ENCODE measurements at places on chromosomes 4 and X. TPM values are rescaled to one million over a fixed set of nuclear protein-coding genes. Genes with fewer than 3 reads are reported as not detected.
A peak's percentile ranks its signal among the peaks of the same experiment; 100 is the strongest.

DNA sequence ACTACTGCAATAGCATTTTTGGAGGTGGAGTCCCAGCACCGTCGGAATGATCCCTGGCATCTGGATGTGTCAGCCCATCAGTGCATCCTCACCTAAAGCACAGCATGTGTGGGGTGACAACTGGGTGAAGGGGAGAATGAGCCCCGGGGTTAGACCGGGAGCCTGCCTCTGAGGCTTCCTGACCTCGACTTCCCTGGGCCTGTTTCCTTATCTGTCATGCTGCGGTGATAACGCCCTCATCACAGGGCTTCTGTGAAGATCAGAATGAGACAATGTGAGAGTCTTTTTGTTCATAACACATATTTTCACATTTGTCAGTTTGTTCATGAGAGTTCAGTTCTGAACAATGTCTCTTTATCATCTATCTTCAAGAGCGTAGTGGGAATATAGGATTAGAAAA lies 31.1 kb upstream of the PDLIM3 start:
- DNase-seq = no peak
- no peaks in the 10 kb centered on the region for H3K36me3 ChIP-seq
- H3K27me3 ChIP-seq = no peaks in the 10 kb centered on the region
- H3K27ac ChIP-seq = no peak overlapping the region

DNA sequence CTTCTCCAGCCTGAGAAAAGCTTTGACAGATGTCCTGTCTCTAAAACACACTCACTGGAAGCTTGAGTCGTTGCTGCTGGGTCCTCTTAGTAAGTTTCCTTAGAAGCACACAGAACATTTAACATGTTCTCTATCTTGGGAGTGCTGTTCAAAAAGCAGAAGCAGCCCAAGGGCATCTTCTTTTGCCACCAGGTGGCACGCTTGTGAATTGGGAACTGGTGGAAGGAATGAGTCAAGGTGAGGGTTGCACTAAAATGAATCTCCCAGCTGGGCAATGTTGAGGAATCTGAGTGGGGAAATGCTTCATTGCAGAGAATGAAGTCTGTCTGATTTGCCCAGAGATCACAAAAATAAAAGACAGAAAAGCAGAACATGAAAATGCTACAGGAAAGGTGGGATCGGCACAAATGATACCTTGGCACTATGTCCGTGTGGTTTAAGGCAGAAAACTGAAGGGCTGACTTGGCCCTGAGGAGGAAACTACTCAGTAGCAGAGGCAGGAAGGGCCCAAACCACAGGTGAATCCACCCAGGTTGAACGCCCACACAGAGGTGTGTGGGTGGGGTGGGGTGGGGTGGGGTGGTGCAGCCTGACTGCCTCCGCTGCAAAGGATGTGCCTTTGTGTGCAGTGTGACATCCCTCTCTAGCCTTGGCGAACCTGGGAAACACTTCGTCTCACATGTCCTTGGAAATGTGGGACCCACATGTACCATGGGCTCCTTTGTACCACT lies 26.0 kb downstream of the KIT start:
- H3K36me3 ChIP-seq = no peaks in the 10 kb centered on the region
- no peaks in the 10 kb centered on the region for H3K4me1 ChIP-seq

DNA sequence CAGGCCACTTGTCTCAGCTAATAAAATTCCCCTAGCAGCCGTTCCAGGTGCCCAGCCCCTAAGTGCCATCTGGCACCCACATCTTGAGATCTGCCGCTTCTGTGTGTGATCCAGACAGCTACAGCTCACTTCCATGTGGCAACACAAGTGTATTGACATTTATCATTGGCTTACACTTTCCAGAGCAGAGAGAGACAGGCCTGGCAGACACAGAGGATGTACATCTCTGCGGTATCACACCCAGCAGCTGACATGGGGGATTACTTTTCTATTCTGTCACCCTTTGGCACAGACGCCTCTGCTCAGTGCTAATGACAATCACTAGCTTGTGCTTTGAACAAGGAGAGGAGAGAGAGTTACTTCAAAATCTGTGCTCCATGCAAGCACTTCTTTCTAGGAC lies 195.9 kb downstream of the KDR start:
- H3K4me1 ChIP-seq = no peaks in the 10 kb centered on the region
- no peak overlapping the region for H3K27ac ChIP-seq
- H3K4me3 ChIP-seq = no peak overlapping the region
- no peak for DNase-seq
- H3K27me3 ChIP-seq = no peaks in the 10 kb centered on the region

GRCh38 chrX:68822641-68823410 lies 6.0 kb upstream of the EFNB1 start:
- no peak overlapping the region for H3K4me3 ChIP-seq
- H3K27ac ChIP-seq = no peak overlapping the region
- DNase-seq = no peak
- H3K36me3 ChIP-seq = no peaks in the 10 kb centered on the region

GRCh38 chr4:178712486-178712885 lies 1270.2 kb upstream of the AGA start:
- no peaks in the 10 kb centered on the region for H3K27me3 ChIP-seq
- no peaks in the 10 kb centered on the region for H3K36me3 ChIP-seq
- H3K27ac ChIP-seq = no peak overlapping the region
- H3K4me1 ChIP-seq = no peaks in the 10 kb centered on the region
- H3K4me3 ChIP-seq = no peak overlapping the region

The MAGEA1 gene
- total RNA-seq = not detected

DNA sequence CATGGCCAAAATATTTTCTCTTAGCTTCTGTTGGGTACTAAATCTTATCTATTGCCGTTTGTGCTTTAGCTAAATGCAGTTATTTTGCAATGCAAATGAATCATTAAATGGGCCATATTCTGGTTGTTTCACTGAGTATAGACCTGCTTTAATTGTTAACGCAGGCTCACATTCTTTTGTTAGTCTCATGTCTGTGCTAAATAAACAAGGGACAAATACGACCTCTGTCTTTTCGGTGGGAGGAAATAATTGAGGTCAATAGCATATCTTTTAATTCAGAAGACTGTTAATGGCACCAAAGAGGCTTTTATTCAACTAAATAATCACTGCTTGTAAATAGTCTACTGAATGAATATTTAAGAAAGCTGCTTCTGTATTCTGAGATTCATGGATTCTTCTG lies 76.9 kb downstream of the DIAPH2 start:
- no peaks in the 10 kb centered on the region for H3K4me1 ChIP-seq
- DNase-seq = no peak
- H3K27ac ChIP-seq = no peak overlapping the region
- no peak overlapping the region for H3K4me3 ChIP-seq
- H3K27me3 ChIP-seq = no peaks in the 10 kb centered on the region

DNA sequence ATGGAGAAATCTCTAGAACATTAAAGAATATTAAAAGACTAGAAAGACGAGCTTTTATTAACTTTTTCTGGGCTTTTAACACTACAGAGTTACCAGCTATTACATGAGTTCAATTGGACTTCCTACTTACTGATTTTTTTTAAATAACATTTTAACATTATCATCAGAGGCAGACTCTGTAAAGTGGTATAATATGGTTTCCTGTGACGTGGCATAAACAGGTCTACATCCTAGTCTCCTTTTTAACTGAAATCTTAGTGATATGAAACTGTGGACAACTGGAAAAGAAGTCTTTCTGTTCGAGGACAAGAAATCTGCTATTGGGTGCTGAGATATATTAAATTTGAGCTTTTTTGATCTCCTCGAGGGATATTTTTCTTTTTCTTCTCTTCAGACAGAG lies 48.7 kb upstream of the ABCG2 start:
- H3K36me3 ChIP-seq = no peaks in the 10 kb centered on the region
- DNase-seq = no peak
- no peaks in the 10 kb centered on the region for H3K4me1 ChIP-seq

- H3K4me3 ChIP-seq = no peak overlapping the region
- no peaks in the 10 kb centered on the region for H3K4me1 ChIP-seq
- DNase-seq = no peak
These were observed 68.1 kb upstream of the BLTP1 start for GRCh38 chr4:122083989-122084388.

DNA sequence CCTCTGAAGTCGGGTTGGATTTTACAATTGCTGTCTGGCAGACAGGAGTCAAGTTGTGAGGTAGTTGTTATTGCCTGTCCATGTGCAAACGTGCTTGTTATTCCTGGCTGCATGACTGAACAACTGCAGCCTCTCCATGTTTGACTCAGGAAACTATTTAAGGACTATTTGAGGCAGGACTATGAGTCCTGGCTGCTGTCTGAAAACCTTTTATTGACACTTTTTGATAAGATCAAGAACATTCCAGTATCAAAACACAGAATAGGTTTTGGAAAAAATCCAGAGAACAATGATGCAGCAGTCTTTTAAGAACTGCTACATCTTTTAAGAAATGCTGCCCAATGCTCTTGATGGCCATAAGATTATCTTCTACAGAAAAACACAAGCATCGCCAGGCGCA lies 10.0 kb upstream of the SPRY1 start:
- H3K27me3 ChIP-seq = no peaks in the 10 kb centered on the region
- H3K27ac ChIP-seq = 0 out of 2 replicates have a peak overlapping the region, but pooled peaks have one; percentile 12
- DNase-seq = no peak
- H3K4me3 ChIP-seq = no peak overlapping the region

DNA sequence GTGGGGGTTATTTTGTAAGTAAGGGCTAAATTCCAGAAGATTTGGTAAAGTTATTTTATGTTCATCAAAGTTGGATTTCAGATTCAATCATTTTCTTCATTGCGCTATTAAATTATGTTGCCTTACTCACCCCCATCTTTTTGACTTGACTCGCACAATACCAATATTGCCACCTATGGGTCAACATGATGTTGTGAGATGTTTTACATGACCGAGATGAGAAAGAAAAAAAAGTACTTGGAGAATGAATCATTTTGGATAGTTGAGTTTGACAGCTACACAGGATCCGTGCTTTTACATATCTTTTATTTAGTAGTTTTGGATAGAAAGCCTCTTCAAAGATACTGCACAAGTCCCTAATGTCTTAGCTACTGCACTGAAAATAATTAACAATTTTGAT lies 224.2 kb upstream of the EMCN start:
- no peak overlapping the region for H3K27ac ChIP-seq
- no peaks in the 10 kb centered on the region for H3K36me3 ChIP-seq
- no peak for DNase-seq
- no peaks in the 10 kb centered on the region for H3K27me3 ChIP-seq
- H3K4me3 ChIP-seq = no peak overlapping the region
- H3K4me1 ChIP-seq = no peaks in the 10 kb centered on the region

The FRMPD4 gene
- total RNA-seq = not detected

GRCh38 chrX:124373348-124373747 lies 27.0 kb downstream of the SH2D1A start:
- no peak overlapping the region for H3K27ac ChIP-seq
- DNase-seq = no peak
- no peaks in the 10 kb centered on the region for H3K36me3 ChIP-seq

DNA sequence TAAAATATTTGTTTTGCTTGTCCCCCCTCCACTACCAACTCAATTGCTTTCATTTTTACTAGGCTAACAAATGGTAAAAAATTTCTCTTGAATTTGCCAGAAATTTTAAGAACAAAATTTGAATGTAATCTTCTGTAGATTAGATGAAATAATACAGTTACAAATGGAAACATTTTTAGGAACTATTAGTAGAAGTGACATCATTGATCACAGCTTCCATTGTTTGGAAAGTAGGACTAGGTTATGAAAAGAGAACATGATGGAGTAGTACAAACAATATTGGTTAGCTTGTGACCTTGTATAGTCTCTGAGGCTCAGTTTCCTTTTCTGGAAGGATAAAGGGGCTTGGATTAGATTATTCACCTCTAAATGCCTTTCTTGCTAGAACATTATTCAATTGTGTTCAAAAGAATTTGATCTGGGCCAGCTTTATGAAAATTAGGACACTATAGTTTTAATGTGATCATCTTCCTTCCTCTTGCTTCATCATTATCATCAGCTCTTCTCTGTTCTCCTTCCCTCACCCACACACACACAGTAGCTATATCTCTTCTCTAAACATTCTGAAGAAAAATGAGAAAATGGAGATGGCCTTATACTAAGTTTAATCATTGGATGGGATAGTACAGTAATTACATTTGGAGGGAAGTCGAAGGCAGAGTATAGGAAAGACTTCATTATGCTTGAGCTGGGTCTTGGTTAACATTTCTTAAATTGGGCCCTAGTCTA lies 9.9 kb downstream of the MTMR1 start:
- H3K27me3 ChIP-seq = no peaks in the 10 kb centered on the region
- 0 out of 2 replicates have a peak, but pooled peaks cover 2% of the 10 kb centered on the region for H3K36me3 ChIP-seq
- no peak for DNase-seq
- no peak overlapping the region for H3K27ac ChIP-seq
- no peaks in the 10 kb centered on the region for H3K4me1 ChIP-seq
- H3K4me3 ChIP-seq = no peak overlapping the region

DNA sequence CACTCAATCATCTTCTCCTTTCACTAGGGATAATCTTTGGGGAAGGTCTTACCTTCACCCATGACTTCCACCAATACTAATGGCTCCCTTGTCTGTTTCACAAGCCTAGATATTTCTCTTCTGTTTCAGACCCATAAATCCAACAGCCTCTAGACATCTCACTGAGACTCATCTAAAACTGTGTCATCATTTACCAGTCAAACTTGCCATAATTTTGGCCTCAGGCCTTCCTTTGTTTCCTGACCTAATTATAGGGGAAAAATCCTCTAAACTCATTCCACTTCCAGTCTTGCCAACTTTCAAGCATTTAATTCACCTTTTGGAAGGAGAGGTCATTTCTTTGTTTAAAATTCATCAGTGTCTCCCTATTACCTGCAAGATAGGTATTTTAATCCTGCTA lies 181.0 kb upstream of the CNKSR2 start:
- no peak overlapping the region for H3K4me3 ChIP-seq
- H3K36me3 ChIP-seq = no peaks in the 10 kb centered on the region
- no peaks in the 10 kb centered on the region for H3K4me1 ChIP-seq
- no peaks in the 10 kb centered on the region for H3K27me3 ChIP-seq
- H3K27ac ChIP-seq = no peak overlapping the region

The TCEANC gene
- 0.92 TPM for total RNA-seq

- no peaks in the 10 kb centered on the region for H3K4me1 ChIP-seq
- H3K27me3 ChIP-seq = no peaks in the 10 kb centered on the region
- DNase-seq = no peak
- no peaks in the 10 kb centered on the region for H3K36me3 ChIP-seq
- H3K4me3 ChIP-seq = no peak overlapping the region
These were observed 61.2 kb upstream of the RAI2 start for GRCh38 chrX:17922303-17922702.
